ENCODE measurements at places on chromosomes 2 and 18.

DNA sequence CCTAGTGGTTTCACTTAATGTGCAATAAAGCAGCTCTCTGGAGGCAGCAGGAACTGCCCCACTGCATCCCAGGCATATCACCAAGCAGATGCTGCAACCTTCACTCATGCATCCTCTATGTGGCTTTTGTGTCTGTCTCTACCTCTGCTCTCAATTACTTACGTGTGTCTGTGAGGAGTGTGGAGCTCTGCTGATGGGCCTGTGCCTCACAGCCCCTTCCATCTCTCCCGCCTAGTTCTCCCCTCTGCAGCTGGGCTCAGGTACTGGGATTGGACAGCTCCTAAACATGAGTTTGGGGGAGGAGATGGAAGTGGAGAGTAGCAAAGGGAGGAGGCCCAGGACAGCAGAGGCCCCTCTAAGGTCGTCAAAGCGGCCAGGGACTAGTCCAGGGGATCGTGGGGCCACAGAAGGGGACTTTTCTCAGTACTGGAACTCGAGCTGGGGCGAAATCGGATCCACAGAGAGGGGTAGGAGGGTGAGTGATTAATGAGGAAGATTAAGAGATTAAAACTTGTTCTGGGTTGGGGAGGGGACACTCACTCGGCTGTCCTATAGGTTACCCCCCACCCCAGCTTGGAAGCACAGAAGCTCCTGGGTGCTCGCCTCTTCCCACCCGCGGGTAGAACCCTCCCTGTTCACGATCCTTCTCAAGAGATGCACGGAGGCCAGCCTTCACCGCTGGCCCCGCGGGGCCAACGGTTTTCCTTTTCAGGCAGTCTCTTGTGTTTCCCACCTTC is 2.1 kb upstream of the LBX2 start:
- no peak for DNase-seq

- no peak for DNase-seq
Measured at GRCh38 chr2:45726188-45726587, 74.7 kb downstream of the PRKCE start.

- DNase-seq = peak; percentile 4
Measured at GRCh38 chr2:144459937-144460336, 60.0 kb downstream of the ZEB2 start.

- DNase-seq = no peak
Measured at GRCh38 chr2:64808754-64809153, 155.0 kb upstream of the SERTAD2 start.

DNA sequence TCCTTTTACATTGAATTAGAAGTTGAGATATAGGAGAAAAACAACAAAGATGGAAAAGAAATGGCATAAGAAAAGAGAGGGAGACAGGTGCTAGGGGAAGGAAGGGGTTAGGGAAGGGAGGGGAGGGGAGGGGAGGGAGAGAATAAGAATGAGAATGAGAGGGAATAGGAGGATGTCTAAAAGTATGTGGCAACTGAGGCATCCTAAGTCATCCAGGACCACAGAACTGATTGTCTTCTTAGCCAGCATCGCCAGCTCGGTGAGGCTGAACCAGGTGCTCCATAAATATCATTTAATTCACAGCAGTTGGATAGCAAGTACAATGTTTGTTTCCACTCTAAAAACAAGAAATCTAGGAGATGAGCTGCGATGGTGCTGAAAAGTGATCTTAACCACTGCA is 393.5 kb downstream of the TMEM182 start:
- no peak for DNase-seq

All from activated CD4-positive, alpha-beta T cell treated with anti-CD3 and anti-CD28 coated beads, Interleukin-2, amount 50 U/mL, for 1 hour (primary cell).